ELF-1 (cell line): ENCODE measurements at places on chromosomes 6 and 20.
A peak's percentile ranks its signal among the peaks of the same experiment; 100 is the strongest.

DNA sequence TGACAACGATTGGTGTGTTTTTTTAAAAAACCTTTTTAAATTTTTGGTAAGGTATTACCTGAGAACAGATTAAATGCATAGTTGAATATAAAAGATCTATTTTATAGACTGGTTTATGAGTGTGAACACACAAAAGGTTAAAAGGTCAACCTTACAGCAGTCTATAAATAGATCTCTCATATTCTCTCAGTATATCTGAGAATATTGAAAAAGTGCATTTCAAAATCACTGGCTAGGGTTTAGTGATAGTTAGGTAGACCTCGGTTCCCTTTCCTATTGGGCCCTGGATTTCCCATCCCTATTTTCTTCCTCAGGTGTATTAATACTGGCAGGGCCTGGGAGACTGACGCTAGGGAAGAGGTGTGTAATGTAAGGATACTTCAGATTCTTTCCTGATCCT, 723 bp upstream of the ZNF451 start:
- no peak for DNase-seq

DNA sequence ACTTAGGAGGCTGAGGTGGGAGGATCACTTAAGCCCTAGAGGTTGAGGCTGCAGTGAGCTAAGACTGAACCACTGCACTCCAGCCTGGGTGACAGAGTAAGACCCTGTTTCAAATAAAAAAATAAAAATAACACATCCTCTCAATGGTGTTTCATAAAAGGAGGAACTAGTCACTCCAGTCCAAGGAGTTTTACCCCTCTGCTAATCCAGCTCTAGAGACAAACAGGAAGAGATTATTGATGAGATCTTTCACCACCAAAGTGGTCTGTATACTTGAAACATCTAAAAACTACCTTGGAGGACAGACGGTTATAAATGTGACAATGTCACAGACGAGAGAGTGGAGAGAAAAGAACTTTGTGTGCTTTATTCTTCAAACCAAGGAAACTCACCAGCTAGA, 58.2 kb downstream of the PIGU start:
- no peak for DNase-seq

GRCh38 chr6:85405175-85405852, 44.6 kb upstream of the NT5E start:
- DNase-seq = no peak

GRCh38 chr6:140050101-140050995, 675.9 kb upstream of the CITED2 start:
- peak; percentile 8 for DNase-seq

DNA sequence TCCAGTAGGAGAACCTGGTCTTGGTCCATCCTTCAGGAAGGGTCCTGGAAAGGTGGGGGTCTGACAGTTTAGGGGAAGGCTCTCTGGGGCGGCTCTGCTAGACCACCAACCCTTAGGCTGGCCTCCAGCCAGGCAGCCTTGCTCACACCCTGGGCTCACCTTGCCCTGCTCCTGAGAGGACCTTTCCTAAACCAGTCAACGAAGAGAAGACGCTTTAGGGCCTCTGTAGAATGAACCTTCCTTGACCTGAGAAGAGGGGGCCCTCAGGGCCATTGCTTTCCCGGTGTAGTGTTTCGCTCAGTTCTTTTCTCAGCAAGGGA, 1.1 kb downstream of the CDC25B start:
- no peak for DNase-seq

DNA sequence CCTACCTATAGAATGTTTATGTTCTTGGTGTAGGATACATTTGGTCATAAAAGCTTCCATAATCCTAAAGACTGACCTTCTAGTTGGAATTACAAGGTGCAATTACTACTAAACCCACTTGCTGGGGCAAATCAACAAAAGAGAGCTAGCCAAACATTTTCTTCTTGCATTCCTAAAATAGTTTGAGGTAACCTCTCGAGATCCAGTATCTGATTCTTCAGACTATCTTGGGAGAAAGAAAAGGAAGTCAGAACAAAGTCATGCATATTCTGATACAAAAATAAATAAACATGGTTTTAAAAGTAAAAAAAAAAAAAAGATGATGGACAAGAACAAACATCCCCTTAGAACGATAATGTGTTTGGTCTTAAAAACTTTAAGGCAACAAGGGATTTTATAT, 294.2 kb upstream of the RSPO3 start:
- DNase-seq = no peak
